Adrenal gland (tissue), 19 donors: ENCODE measurements at places on chromosomes 2 and 18. TPM values are rescaled to one million over a fixed set of nuclear protein-coding genes. Genes with fewer than 3 reads are reported as not detected.

- H3K27ac ChIP-seq, result no peak overlapping the region
- peaks cover 44% of the 10 kb centered on the region for H3K27me3 ChIP-seq
- H3K4me1 ChIP-seq, result peaks cover 13% of the 10 kb centered on the region
- no peak overlapping the region for H3K4me3 ChIP-seq
- H3K36me3 ChIP-seq, result no peaks in the 10 kb centered on the region
- no peak for DNase-seq
These were observed 1.3 kb downstream of the NPPC start for GRCh38 chr2:231924889-231925275.

GRCh38 chr2:183081911-183082310 lies 3.4 kb downstream of the DUSP19 start:
- H3K4me3 ChIP-seq, result no peak overlapping the region
- H3K27me3 ChIP-seq, result no peaks in the 10 kb centered on the region
- no peak for DNase-seq
- H3K36me3 ChIP-seq, result no peaks in the 10 kb centered on the region

The SERPINB11 gene
- total RNA-seq, result not detected

- no peaks in the 10 kb centered on the region for H3K4me1 ChIP-seq
- no peak overlapping the region for H3K4me3 ChIP-seq
- H3K36me3 ChIP-seq, result no peaks in the 10 kb centered on the region
These were observed 18.4 kb upstream of the TEX51 start for GRCh38 chr2:126880324-126880723.

DNA sequence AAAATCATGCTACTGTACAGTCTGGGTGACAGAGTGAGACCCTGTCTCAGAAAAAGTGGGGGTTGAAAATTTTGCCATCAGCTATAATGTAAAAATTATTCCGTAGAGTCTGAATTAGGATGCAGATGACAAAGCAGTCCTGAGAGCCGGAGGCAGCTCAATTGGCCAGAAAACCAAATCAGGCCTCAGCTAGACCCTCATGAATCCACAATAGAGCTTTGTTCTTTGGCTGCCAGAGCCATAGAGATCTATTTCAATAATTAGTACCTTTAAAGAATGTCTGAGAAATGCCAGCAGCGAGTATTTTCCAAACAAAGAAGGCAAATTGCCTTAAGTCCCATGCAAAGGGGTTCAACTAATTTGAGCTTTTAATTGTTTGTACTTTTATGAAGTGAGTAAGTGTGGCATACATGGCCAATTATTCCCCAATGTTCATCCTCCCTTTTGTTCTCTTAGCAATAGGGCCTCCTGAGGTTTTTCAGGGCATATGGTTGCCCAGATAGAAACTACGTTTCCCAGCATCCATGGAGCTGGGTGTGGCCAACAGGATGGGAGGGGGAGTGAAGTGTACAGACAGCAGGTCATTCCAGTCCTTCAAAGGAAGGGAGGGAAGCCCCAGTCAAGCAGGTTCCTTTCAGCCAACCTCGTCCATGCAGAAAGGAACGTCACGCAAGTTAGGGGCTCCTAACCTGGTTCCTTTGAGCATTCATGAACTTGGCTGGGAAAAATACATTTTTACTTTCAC lies 211.3 kb upstream of the APCDD1 start:
- no peaks in the 10 kb centered on the region for H3K4me1 ChIP-seq
- no peak overlapping the region for H3K4me3 ChIP-seq

The MZT2A gene
- 111 TPM for total RNA-seq

GRCh38 chr2:126754240-126755004 lies 98.5 kb downstream of the GYPC start:
- no peak overlapping the region for H3K27ac ChIP-seq
- no peak overlapping the region for H3K4me3 ChIP-seq
- no peaks in the 10 kb centered on the region for H3K4me1 ChIP-seq
- no peaks in the 10 kb centered on the region for H3K36me3 ChIP-seq
- DNase-seq, result no peak

DNA sequence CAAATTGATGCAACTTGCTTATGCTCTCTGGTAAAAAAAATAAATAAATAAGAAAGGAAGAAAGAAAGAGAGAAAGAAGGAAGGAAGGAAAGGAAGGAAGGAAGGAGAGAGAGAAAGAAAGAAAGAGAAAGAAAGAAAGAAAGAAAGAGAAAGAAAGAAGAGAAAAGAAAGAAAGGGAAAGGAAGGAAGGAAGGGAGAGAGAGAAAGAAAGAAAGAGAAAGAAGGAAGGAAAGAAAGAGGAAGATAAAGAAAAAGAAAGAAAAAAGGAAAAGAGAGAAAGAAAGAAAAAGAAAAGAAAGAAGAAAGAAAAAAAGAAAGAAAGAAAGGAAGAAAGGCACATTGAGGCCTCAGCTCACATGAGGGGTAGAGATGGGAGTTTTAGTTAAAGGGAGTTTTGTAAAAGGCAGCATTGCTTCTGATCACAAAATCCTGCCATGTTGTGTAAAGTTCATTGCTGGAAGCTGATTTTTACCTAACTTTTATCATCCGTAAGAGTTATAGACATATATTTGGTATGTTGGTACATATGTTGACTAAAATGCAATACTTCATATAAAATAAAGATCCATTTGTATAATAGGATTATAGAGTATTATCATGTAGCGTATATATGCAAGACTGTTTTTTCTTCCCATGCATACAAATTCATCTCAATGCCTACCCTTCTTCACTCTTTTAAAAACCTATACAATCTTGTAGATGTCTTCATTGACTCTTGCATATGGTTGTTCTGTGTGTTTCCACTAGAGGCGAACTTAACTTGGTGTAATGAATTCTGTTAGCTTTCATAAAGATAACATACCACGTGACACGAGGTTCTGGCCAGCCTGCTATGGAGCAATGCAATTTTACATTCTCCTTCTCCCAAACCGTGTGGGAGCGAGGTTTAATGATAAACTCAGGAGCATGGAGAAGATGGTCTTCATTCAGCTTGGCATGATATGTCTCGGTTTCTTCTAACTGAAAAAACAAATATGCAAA lies 32.8 kb downstream of the MYOM1 start:
- peaks cover 11% of the 10 kb centered on the region for H3K4me1 ChIP-seq
- no peaks in the 10 kb centered on the region for H3K36me3 ChIP-seq
- H3K4me3 ChIP-seq, result no peak overlapping the region
- no peak for DNase-seq

- H3K27ac ChIP-seq, result no peak overlapping the region
- no peaks in the 10 kb centered on the region for H3K27me3 ChIP-seq
- H3K36me3 ChIP-seq, result no peaks in the 10 kb centered on the region
- H3K4me3 ChIP-seq, result no peak overlapping the region
These were observed 116.3 kb downstream of the DYM start for GRCh38 chr18:49344096-49344495.

DNA sequence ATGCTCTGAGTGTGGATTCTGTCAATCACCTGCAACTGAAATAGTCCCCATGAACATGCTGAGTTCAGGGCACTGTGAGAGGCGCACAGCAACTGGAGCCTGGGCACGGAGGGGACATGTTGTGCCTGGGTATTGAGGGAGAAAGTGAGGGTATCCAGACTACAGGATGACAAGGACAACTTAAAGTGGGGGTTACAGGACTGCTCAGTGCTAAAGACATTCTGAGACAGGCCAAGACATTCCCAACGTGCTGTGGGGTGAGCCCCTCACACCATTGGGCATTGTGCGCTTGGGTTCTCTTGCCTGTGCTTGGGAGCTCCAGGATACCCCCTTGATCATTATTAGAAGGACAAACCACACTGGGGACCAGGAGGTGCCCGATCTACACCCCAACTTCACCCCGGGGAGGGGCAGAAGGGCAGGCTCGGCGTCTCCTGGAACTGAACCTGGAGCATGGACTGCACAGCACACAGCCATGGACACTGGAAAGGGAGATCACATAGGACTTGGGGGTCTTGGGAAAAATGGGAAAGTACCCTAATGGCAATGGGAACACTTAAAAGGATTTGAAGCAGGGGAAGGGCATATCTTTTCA lies 72.5 kb upstream of the HDAC4 start:
- H3K27me3 ChIP-seq, result no peaks in the 10 kb centered on the region
- no peaks in the 10 kb centered on the region for H3K4me1 ChIP-seq
- H3K27ac ChIP-seq, result no peak overlapping the region
- H3K36me3 ChIP-seq, result no peaks in the 10 kb centered on the region
- no peak for DNase-seq

GRCh38 chr18:46497129-46497528 lies 159.9 kb downstream of the LOXHD1 start:
- peak; percentile 27 for DNase-seq
- H3K36me3 ChIP-seq, result no peaks in the 10 kb centered on the region
- no peak overlapping the region for H3K4me3 ChIP-seq

The GKN2 gene
- total RNA-seq, result 0.31 TPM

The GDF7 gene
- total RNA-seq, result 0.55 TPM

The FSHR gene
- total RNA-seq, result not detected

DNA sequence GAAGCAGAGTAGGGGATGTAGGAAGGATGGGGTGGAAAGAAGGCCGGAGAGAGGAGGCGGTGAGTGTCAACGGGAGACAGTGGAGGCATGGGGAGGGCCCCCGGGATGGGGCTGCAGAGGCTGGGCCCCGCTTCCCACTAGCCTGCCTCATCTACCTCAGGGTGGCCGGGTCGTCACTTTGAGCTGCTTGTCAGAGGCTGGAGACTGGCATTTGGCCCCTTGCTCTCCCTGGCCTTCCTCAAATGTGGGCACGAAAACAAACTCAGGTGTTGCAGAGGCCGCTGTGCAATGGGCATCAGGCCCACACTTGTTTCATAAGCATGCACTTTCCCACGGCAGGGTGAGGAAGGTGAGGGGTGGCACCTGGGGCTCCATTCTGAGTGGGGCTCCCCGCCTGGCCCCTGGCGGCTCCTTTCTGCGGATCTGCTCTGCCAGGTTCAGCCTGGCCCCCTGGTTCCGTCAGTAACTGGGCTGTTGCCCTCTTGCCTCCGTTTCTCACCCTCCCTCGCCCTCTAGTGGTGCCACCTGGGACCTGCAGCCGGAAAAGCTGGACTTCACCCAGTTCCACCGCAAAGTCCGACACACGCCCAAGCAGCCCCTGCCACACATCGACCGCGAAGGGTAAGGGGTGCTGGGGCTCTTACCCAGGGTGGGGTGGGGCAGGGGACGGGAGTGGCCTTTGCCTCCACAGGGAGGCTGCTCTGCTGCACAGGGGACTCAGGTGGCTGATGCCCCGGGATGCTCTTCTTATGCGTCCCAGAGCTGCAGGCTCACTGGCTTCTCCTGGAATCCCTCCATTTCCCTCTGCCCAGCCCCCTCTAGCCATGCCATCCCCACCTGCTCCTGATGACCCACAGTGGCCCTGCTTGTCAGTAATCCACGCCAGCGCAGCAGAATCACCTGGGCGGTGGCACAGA lies 125.4 kb downstream of the CTIF start:
- no peak overlapping the region for H3K27ac ChIP-seq
- no peak overlapping the region for H3K4me3 ChIP-seq
- peaks cover 6% of the 10 kb centered on the region for H3K4me1 ChIP-seq
- no peaks in the 10 kb centered on the region for H3K36me3 ChIP-seq
- H3K27me3 ChIP-seq, result no peaks in the 10 kb centered on the region

- H3K27me3 ChIP-seq, result no peaks in the 10 kb centered on the region
- no peak overlapping the region for H3K27ac ChIP-seq
- no peaks in the 10 kb centered on the region for H3K4me1 ChIP-seq
- no peak for DNase-seq
- H3K36me3 ChIP-seq, result no peaks in the 10 kb centered on the region
These were observed 240.1 kb upstream of the NXPH2 start for GRCh38 chr2:139020287-139020686.

- H3K36me3 ChIP-seq, result no peaks in the 10 kb centered on the region
- no peaks in the 10 kb centered on the region for H3K4me1 ChIP-seq
- H3K27ac ChIP-seq, result no peak overlapping the region
- H3K27me3 ChIP-seq, result no peaks in the 10 kb centered on the region
These were observed 5.4 kb downstream of the AGXT start for GRCh38 chr2:240873805-240874714.

GRCh38 chr2:152581360-152581759 lies 135.9 kb downstream of the PRPF40A start:
- no peaks in the 10 kb centered on the region for H3K27me3 ChIP-seq
- H3K4me1 ChIP-seq, result peaks cover 39% of the 10 kb centered on the region
- H3K4me3 ChIP-seq, result no peak overlapping the region
- no peak for DNase-seq
- no peak overlapping the region for H3K27ac ChIP-seq
- H3K36me3 ChIP-seq, result no peaks in the 10 kb centered on the region

DNA sequence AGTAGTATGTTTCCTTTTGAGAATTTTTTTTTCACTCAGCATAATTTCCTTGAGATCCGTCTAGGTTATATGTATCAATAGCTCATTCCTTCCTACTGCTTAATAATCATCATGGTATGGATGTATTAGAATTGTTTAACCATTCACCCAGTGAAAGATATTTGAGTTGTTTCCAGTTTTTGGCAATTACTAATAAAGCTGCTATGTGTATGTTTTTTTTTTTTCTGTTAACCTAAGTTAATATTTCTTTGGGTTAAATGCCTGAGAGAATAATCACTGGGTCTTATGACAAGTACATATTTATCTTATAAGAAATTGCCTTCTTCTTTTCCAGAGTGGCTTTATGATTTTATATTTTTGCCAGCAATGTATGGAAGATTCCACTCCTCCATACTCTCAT lies 96.4 kb upstream of the ST6GAL2 start:
- H3K27me3 ChIP-seq, result no peaks in the 10 kb centered on the region
- DNase-seq, result no peak

DNA sequence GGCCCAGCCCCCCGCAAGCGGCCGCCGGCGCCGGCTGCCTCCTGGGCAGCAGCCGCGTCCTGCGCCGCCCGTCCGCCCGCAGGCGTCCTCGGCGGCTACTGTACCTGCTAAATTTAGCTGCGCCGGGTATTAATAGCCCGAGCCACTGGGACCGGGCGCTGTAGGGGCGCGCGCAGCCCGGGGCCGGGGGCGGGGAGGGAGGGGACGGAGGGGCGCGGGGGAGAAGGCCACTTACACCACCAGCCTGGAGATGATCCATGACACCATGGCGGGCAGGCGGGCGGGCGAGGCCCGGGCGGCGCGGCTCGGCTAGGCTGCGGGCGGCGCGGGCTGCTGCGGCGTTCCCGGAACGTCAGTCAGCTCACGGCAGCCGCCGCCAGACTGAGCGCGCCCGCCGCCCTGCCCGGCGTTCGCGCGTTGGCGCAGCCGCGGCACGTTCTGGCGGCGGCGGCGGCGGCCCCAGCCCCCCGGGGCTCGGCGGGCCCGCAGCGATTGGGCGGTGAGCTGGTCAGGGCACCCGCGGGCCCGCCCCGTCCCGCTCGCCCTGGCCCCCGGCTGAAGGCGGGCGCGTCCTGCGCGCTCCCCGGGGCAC lies at the start of gene REEP1:
REEP1 (minus strand) TSS at position 383 of the 592 bp plus-strand sequence; CDS start at position 267, 116 bp downstream.
- peaks cover 5% of the 10 kb centered on the region for H3K4me1 ChIP-seq
- H3K36me3 ChIP-seq, result no peaks in the 10 kb centered on the region
- no peak within 1 kb of the TSS for H3K4me3 ChIP-seq
- peak; percentile 23 for DNase-seq
- peaks cover 5% of the 10 kb centered on the region for H3K27me3 ChIP-seq

DNA sequence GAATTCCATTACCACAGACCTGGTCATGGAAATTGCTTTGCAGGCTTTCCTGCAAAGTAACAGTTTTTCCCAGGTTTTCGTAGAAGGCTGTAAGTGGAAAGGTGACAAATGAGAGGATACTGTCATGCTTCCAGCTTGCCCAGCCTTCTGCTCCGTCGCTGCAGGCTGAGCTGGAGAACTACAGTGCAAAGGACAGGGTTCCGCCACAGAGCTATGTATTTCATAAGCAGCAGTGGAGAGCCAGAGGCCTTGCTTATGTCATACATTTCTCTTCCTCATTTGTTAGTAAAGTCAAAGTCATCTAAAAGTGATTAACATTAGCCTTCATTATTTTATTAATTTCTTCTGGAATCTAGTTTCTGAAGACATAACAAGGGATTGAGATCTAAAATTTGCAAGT lies 72.9 kb upstream of the RBM44 start:
- no peaks in the 10 kb centered on the region for H3K36me3 ChIP-seq
- DNase-seq, result no peak
- H3K4me3 ChIP-seq, result no peak overlapping the region
- peak overlapping the region; percentile 77 for H3K27ac ChIP-seq
- H3K4me1 ChIP-seq, result peaks cover 66% of the 10 kb centered on the region
